ENCODE measurements at places on chromosomes 7 and 10. TPM values are rescaled to one million over a fixed set of nuclear protein-coding genes. Genes with fewer than 3 reads are reported as not detected.

NEURL1 gene
- 1.4 TPM for total RNA-seq

KCP gene
- total RNA-seq = 0.17 TPM

MICALL2 gene
- total RNA-seq = 2.0 TPM

EGFR gene
- total RNA-seq = not detected

AVPI1 gene
- 0.45 TPM for total RNA-seq

ZNF365 gene
- total RNA-seq = 1.5 TPM

MINDY4 gene
- total RNA-seq = 2.5 TPM

ZNF503 gene
- total RNA-seq = 0.11 TPM

EPDR1 gene
- 2.6 TPM for total RNA-seq

SPDYE2 gene
- 0.53 TPM for total RNA-seq

SFXN4 gene
- total RNA-seq = 48.0 TPM

FAM25G gene
- total RNA-seq = not detected

ELN gene
- total RNA-seq = not detected

KAZALD1 gene
- not detected for total RNA-seq

LIPJ gene
- not detected for total RNA-seq

NME8 gene
- total RNA-seq = not detected

TLX1 gene
- not detected for total RNA-seq

FAM241B gene
- total RNA-seq = 1.1 TPM

SLC39A12 gene
- not detected for total RNA-seq

ABCA13 gene
- total RNA-seq = not detected

TACC2 gene
- not detected for total RNA-seq

ENTPD1 gene
- 56.4 TPM for total RNA-seq

CPEB3 gene
- total RNA-seq = 4.0 TPM

LMTK2 gene
- total RNA-seq = 31.0 TPM

VIPR2 gene
- total RNA-seq = 0.45 TPM

KIAA1217 gene
- total RNA-seq = 1.0 TPM

LBX1 gene
- total RNA-seq = not detected

MUC12 gene
- not detected for total RNA-seq

PNLIP gene
- not detected for total RNA-seq

TAS2R3 gene
- total RNA-seq = 3.3 TPM

DRGX gene
- not detected for total RNA-seq

AKR1C2 gene
- not detected for total RNA-seq

FGF8 gene
- not detected for total RNA-seq

CLCN1 gene
- not detected for total RNA-seq

NCF1 gene
- total RNA-seq = 23.8 TPM

NPTX2 gene
- total RNA-seq = 0.20 TPM

MKLN1 gene
- total RNA-seq = 46.7 TPM

AGBL3 gene
- total RNA-seq = 2.8 TPM

TAS2R5 gene
- 0.83 TPM for total RNA-seq

FFAR4 gene
- not detected for total RNA-seq

TMEM213 gene
- not detected for total RNA-seq

HTR7 gene
- 0.62 TPM for total RNA-seq

CHAT gene
- total RNA-seq = not detected

LLCFC1 gene
- not detected for total RNA-seq

ZNF138 gene
- total RNA-seq = 7.2 TPM

IFIT1B gene
- total RNA-seq = not detected

FBH1 gene
- 99.9 TPM for total RNA-seq

TMEM236 gene
- total RNA-seq = 0.10 TPM

CALML5 gene
- not detected for total RNA-seq

CFAP70 gene
- 0.50 TPM for total RNA-seq

EPHA1 gene
- 0.21 TPM for total RNA-seq

OR2A12 gene
- not detected for total RNA-seq

GDF2 gene
- total RNA-seq = not detected

KLLN gene
- 0.52 TPM for total RNA-seq

HOXA4 gene
- 0.55 TPM for total RNA-seq

TMEM176B gene
- not detected for total RNA-seq
